Naive thymus-derived CD4-positive, alpha-beta T cell (primary cell): ENCODE measurements at places on chromosomes 11 and 22. TPM values are rescaled to one million over a fixed set of nuclear protein-coding genes. Genes with fewer than 3 reads are reported as not detected.

E2F8 gene
- total RNA-seq: 23.3 and 25.4 TPM in 2 replicates

CCDC73 gene
- total RNA-seq: not detected

PITPNM1 gene
- total RNA-seq: 112 TPM

NRGN gene
- 1.2 TPM for total RNA-seq

APOA1 gene
- 0.51 TPM for total RNA-seq

OR52A1 gene
- total RNA-seq: not detected

GRCh38 chr11:87097582-87097981, 59.8 kb downstream of the TMEM135 start:
- DNase-seq: peak; percentile 38

GRCh38 chr11:78420796-78421209, 3.2 kb upstream of the GAB2 start:
- DNase-seq: no peak

GRCh38 chr22:36471341-36471821, 10.1 kb downstream of the TXN2 start:
- no peak for DNase-seq

- DNase-seq: no peak
Measured at GRCh38 chr11:95702526-95702925, 87.1 kb downstream of the FAM76B start.

DNA sequence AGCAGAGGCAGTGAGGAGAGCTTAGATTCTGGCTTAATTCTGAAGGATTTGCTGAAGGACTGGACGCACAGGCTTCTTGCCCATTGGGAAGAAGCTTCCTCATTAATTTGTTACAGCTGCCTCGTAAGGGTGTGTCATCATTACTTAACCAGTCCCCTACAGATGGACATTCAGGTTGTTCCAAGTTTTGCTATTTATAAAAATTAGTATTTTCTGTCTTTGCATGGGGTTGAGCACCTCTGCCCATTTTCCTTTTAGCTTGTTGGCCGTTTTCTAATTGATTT, 38.1 kb downstream of the CAPN1 start:
- no peak for DNase-seq

DNA sequence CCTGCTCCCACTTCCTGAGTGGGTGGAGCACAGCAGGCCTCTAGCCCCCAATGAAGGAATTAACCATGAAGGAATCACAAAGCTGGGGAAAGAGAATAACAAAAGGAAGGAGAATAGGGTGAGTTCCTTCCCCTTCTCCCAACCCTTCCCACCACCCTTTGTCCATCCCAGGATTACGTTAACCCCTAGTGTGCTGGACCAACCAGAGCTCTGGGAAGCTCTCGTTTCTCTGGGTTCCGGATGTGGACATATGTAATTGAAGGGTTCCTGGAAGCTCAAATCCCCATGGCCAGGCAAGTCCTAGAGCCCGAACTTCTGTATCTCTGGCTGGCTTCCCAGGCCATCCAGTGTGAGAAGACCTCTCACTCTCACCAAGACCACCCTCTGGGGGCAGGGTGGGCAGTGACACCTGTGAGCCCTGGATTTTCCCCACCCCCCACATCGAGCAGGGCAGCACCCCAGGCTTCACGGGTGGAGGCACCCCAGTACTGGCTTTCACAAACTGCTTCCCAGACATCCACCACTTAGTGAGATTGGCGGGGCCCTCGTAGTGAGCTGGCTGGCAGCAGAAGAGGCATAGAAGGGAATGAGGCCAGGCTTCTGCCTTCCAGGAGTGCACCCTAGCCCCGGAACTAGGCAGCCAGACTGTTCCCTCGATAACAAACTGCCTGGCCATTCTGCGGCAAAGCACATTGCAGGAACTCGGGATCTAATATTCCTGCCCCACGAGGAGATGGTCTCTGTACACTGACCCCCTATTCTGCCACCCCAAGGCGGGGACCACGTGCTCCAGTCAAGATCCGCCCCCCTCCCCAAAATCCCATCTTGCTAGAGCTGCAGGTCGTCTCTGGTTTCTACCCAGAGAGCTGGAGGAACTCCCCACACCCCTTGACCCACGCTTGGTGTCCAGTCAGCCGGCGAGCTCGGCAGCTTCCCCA, 2.1 kb downstream of the NECTIN1 start:
- DNase-seq: no peak

- no peak for DNase-seq
Measured at GRCh38 chr11:73391665-73392064, 15.5 kb downstream of the RELT start.

- DNase-seq: no peak
Measured at GRCh38 chr11:71204294-71204693, 48.1 kb downstream of the SHANK2 start.

- no peak for DNase-seq
Measured at GRCh38 chr22:49568751-49569285, 258.9 kb downstream of the BRD1 start.

GRCh38 chr11:92929246-92929645, 40.2 kb upstream of the MTNR1B start:
- DNase-seq: no peak

DNA sequence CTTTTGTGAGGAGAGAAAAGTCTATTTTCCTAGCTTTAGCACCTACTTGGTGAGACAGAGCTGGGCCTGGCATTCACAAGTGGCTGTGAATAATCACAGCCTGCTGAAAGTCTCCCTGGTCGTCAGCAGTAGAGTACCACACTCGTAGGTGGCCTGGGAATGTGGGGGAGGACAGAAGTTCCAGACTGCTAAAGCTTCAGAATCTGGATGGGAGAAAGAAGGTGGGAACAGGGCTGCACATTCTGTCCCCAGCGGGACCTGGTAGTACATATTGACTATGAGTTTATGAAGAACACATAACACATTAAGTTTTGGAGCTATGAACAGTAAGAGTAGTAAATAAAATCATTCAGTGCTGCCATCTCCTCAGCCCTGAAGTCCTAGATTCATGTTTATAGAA, 19.0 kb upstream of the LIMK2 start:
- DNase-seq: no peak

- DNase-seq: no peak
Measured at GRCh38 chr11:75763846-75764245, 4.7 kb upstream of the DGAT2 start.
